ENCODE measurements at places on chromosomes 1 and 21. TPM values are rescaled to one million over a fixed set of nuclear protein-coding genes. Genes with fewer than 3 reads are reported as not detected.
A peak's percentile ranks its signal among the peaks of the same experiment; 100 is the strongest.

The KRTAP21-2 gene
- total RNA-seq, result not detected

GRCh38 chr1:231806623-231807495 lies 180.3 kb downstream of the DISC1 start:
- DNase-seq, result peak; percentile 38

The MIER1 gene
- 45.3 TPM for total RNA-seq

DNA sequence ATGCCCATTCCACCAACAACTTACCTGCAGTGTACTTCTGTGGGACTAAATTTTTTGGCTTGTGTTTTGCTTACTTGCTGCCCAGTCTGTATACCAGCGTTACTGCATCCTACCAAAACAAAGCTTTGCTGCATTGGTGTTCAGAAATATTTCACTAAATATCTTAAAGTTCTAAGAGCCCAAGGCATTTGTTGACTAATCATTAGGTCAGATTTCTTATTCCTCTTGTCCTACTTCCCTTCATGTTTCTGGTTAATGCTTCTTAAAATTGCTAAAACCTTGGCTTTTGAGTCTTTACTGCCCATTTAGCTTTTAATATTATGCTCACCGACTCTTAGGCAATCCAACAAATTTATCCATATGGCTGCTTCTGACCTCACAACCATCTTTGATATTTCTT lies 161.8 kb downstream of the DPYD start:
- peak; percentile 36 for DNase-seq

GRCh38 chr21:18023157-18023556 lies 204.0 kb upstream of the C21orf91 start:
- DNase-seq, result no peak

The S100A7 gene
- total RNA-seq, result not detected

- DNase-seq, result no peak
These were observed 7.2 kb downstream of the PGLYRP4 start for GRCh38 chr1:153341431-153341934.

DNA sequence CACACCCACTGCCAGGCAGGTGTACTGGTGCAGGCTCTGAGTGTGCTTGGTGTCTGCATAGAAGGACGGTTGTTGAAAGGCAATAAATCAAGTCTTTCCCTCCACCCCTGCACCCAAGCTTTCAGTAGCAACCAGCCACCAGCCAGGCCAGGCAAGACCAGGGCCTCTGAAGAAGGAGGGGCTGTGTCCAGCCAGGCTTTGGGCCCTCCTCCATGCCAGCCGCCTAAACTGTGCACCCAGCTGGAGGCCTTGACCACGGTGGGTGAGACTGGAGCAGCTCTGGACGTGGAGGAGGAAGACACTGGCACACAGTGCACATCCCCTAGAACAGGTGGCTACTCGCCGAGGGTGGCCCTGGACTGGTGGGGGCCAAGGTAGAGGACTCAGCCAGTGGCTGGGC lies 4.9 kb downstream of the OLIG2 start:
- no peak for DNase-seq

DNA sequence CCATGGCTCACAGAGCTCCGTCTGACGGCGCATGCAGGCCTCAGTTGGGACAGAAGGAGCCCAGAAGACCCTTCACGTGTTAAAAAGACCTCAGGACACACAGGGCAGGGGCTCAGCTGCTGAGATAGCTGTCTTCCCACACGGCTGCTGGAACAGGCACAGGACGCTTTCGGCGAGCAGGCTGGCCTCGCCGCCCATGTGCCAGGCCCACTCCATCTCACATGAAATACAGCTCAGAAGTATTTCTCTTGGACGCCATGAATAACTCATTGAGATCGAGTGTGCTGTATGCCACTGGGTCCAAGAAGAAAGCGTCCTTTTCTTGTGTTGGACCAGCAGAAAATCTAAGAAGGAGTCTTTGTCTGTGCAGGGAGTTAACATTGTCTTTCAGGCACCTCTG lies 69.6 kb downstream of the SIM2 start:
- no peak for DNase-seq

DNA sequence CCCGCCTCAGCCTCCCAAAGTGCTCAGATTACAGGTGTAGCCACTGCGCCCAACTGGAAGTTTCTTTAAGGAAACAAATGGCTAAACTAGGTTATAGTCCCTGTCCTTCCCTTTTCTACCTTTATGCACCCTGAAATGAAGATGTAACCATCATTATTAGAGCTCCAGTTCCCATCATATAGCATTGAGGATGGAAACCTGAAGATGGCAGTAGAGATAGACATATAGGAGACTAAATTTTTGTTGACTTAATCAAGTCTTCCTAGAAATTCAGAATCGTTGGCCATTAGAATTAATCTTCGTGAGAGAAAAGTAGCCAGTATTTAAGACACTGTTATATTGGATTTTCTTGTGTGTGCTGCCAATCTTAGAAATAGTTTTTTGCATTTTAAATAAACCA lies 1016.3 kb upstream of the NCAM2 start:
- no peak for DNase-seq

- no peak for DNase-seq
These were observed 20.6 kb downstream of the TP73 start for GRCh38 chr1:3672971-3673361.

Measured in umbilical cord (tissue), 2 donors.